Activated CD8-positive, alpha-beta memory T cell treated with anti-CD3 and anti-CD28 coated beads for 48 hours (primary cell): ENCODE measurements at places on chromosomes 4 and X.

GRCh38 chr4:114100288-114101031, 121.0 kb upstream of the ARSJ start:
- no peak for DNase-seq

GRCh38 chr4:10694828-10695209, 10.3 kb upstream of the CLNK start:
- no peak for DNase-seq

- DNase-seq = no peak
These were observed 121.0 kb downstream of the KCNIP4 start for GRCh38 chr4:21827575-21827974.

GRCh38 chr4:131348263-131348662, 1800.8 kb upstream of the PCDH10 start:
- no peak for DNase-seq

GRCh38 chrX:105694839-105695238, 127.5 kb upstream of the NRK start:
- no peak for DNase-seq

DNA sequence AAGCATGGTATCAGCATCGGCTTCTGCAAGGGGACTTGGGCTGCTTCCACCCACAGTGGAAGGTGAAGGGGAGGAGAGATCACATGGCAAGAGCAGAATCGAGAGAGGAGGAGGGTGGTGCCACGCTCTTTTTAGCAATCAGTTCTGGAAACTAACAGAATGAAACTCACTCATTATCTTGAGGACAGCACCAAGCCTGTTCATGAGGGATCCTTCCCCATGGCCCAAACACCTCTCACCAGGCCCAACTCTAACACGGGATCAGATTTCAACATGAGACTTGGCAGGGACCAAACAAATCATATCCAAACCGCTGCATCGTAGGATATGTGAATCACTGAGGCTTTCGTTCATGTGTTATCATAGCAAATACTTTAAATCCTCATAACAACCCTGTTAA, 125.5 kb downstream of the GPC3 start:
- DNase-seq = no peak

DNA sequence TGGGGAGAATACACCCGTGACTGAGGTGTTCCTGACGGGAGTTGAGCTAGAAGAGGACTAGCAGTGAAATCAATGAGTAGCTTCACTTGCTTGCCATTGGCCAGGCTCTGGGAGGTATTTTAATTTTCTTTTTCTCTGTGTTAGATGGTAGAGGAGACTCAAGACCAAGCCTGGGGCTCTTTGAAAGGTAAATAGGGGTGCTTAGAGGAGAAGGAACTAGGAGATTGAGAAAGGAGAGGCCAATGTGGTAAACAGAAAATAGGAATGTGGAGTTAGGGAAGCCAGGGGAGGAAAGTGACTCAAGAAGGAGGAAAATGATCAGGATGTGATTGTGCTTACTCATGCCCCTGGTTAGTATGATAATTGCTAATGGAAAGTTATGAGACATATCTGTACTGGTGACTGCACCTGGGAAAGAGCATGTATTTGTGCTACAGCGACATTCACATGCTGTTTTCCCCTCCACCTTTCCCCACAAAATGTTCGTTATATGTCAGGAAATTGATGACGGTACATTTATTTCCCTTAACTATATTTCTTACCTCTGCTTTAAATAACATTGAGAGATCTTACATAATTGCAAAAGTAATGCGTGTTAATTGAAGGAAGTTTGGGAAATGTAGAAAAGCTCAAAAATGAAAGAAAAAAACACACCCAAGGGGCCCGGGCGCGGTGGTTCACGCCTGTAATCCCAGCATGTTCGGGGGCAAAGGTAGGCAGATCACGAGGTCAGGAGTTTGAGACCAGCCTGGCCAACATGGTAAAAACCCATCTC, 16.9 kb upstream of the LRBA start:
- no peak for DNase-seq

GRCh38 chr4:153426207-153426885, 39.8 kb upstream of the TMEM131L start:
- DNase-seq = no peak

DNA sequence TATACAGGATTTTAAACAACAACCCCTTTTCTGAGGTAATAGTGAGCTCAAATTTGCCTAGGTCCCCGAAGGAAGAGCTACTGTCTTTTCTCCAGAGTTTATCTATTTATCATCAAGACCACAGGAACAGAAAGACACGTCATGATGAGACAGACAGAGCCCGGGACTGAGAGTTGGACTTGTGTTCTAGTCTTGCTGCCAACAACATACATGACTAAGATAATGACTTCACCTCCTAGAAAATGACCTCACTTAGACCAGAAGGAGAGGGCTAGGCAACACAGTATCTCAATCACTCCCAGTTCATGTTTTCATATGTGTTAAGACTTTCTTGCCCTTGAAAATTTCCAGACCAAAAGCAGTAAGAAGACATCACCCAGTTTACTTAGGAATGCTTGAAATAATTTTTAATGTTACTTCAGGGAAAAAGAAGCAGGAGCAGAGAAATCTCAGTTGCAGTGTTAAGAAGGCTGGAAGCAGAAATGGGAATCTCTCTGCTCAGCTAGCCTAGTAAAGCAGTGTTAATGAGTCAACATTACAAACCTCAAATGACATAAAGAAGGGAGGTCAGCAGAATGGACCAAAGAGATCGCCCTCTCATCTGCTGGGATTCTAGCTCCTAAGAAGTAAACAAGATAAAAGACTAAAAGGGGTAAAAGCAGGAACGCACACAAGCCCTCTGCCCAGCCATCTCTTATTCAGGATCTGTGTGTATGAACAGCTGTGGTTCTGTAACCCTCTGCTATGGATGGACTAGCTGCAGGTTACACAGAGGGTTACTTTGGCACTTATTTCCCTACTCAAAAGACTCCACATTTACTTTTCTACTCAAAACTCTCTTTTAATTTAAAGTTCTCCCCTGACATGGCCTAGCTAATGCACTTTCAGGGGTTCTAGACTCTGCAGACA, 24.8 kb downstream of the PDGFC start:
- no peak for DNase-seq

DNA sequence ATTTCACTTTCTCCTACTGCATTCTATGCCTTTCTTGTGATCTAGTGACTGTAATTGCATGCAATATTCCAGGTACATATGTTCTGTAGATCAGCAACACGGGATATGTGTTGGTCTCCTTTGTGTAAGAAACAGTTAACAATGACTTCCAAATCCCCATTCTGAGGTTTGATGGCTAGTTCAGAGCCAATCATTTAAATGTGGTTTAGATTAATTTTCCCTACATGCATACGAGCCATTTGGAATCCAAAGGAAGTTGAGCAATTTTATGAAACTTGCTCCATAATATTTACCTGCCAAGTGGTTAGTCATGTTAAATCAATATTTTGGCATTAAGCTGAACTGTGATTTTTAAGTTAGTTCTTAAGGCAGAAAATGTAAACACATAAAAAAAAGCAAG, 172.8 kb upstream of the DCAF12L2 start:
- no peak for DNase-seq

DNA sequence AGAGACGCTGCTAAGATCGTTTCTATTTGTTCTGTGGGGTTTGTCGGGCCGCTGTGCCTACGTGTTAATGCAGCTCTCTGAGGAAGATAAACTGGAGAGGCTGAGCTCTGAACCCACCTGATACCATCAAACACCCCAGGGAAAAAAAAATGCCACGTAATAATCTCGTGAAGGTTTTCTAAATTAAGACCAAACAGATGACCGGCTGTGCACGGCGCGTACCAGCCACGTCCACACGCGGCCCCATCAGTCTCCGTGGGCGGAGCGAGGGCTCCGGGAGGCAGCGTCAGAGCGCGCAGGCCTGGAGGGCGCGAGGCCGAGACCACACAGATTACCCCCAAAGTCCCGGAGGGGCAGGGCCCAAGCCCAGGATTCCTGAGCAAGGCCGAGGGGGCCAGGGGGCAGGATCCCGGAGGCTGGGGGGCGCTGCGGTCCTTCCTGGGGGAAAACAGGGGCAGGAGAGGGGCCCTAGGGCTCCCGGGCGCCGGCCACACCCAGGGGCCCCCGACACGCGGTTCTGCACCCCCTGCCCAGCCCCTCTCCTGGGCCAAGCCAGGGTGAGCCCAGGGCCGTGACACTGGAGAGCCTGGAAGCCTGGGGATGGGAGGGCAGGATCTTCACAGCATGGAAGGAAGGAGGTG, 91.9 kb downstream of the FAM53A start:
- no peak for DNase-seq

DNA sequence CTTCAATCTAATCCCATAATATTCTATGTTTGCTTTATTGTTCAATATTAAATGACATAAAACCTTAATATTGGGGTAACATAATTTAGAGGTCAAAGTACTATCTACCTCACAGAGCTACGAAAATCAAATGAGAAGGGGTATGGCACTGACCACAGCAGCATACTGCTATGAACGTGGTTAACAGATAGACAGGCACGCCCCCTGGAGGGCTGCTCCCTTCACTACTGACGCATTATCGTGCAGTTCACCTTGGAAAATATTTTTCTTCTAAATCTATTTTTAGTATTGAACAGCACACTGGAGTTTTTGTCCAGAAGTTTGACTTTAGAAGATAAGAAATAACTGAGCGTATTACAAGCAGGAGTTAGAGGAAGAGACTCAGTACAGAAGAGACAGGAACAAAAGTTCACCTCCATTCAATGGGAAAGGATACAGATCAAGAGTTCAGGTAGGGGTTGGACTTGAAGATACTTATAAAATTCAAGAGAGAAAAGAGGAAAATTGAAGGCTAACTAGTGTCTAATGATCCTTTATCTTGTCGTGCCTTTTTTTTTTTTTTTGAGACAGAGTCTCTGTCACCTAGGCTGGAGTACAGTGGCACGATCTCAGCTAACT, 22.7 kb downstream of the MAP9 start:
- no peak for DNase-seq

DNA sequence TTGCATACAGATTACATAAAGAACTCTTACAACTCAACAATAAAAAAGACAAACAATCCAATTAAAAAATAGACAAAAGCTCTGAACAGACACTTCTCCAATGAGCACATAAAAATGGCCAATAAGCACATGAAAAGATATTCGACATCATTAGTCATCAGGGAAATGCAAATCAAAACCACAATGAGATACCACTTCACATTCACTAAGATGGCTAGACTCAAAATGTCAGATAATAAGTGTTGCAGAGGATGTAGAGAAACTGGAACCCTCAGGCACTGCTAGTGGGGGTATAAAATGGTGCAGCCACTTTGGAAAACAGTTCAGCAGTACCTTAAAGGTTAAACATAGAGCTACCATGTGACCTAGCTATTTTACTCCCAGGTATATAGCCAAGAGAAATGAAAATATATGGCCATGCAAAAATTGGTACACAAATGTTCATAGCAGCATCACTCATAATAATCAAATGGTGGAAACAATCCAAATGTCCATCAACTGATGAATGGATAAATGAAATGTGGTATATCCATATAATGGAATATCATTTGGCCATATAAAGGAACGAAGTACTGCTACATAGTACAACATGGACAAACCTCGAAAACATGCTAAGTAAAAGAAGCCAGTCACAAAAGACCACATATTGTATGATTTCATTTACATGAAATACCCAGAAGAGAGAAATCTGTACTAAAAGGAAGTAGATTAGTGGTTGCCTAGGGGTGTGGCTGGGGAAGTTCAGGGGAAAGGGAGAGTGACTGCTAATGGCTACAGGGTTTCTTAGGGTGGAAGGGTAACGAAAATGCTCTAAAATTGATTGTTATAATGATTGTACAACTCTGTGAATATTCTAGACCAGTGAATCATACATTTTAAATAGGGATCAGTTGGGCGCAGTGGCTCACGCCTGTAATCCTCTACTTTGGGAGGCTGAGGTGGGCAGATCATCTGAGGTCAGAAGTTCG, 29.4 kb downstream of the SASH3 start:
- no peak for DNase-seq

DNA sequence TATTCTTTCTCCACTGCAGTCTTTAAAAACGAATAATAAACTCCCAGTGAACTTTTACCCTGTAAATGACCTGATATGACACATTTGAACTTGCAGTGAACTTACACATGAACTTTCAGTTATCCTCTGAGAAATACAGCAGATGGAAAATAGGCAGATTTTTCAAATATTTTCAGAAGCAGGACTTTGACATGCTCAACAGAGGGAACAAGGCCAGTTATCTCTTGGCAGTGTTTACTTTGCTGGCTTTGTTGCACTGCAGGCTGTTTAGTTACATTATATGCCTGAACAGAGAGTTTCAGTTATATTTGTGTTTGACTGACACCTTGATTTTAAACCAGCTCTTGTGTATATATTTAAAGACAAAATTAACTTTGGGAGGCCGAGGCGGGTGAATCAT, 47.6 kb upstream of the FGG start:
- no peak for DNase-seq

- DNase-seq = no peak
These were observed 140.9 kb downstream of the STIM2 start for GRCh38 chr4:27001398-27002164.

GRCh38 chr4:25813448-25814106, 49.2 kb downstream of the SEL1L3 start:
- DNase-seq = no peak

DNA sequence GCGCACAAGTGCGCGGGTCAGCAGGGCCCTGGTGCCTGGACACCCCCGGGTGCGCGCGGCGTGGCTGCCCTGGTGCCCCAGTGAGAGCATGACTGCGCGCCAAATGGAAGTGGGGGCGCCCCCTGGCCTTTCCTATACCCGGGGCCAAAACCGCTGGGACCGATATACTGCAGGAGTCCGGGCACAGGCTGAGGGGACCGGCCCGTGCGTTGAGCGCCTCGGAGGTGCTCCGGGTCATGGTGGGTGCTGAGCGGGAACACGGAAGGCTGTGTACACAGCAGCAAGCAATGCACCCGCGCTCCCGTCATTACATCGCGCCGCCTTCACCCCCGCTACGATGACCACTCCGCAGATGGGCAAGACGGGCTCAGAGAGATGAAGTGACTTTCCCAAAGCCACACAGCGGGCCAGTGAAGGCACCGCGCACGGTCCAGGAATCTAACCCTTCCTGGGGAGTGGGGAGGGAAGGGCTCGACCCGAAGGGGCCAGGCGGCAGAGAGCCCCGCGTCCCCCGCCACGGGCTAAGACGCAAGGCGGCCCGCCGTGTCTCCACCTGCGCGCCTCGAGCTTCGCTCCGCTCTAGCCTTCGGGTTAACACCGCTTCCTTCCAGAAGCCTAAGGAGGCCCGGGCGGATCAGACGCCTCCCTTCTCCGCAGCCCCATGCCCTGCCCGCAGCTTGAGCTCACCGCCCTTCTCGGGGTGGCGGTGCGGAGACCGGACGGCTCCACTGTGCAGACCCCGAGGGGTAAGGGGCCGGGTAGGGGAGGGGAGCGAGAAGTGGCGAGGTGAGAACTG, 11.3 kb downstream of the HMX1 start:
- no peak for DNase-seq

- DNase-seq = no peak
These were observed 1118.3 kb upstream of the ADGRL3 start for GRCh38 chr4:60081839-60082238.

GRCh38 chr4:153622778-153623240, 61.3 kb upstream of the TLR2 start:
- no peak for DNase-seq

DNA sequence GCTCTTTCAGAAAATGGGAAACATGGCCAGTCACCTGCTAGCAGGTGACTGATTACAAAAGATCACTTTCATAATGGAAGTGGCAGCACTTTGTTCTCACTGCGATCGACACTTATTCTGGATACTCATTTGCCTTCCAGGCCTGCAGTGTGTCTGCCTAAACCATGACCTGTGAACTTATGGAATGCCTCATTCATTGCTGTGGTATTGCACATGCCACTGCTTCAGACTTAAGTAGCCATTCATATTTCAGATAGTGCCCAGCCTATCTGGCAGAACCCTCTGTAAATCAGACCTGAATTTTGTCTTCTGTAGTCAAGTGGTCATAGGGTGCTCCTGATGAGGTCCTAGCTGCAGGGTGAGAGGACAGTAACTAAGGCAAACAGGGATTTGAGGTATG, 23.3 kb upstream of the MGST2 start:
- no peak for DNase-seq
